Gastroesophageal sphincter (tissue), 4 donors: ENCODE measurements at places on chromosomes 16 and 17.
A peak's percentile ranks its signal among the peaks of the same experiment; 100 is the strongest.

- ATAC-seq, result peak; percentile 57
These were observed 64.6 kb downstream of the CYTH1 start for GRCh38 chr17:78717431-78717980.

DNA sequence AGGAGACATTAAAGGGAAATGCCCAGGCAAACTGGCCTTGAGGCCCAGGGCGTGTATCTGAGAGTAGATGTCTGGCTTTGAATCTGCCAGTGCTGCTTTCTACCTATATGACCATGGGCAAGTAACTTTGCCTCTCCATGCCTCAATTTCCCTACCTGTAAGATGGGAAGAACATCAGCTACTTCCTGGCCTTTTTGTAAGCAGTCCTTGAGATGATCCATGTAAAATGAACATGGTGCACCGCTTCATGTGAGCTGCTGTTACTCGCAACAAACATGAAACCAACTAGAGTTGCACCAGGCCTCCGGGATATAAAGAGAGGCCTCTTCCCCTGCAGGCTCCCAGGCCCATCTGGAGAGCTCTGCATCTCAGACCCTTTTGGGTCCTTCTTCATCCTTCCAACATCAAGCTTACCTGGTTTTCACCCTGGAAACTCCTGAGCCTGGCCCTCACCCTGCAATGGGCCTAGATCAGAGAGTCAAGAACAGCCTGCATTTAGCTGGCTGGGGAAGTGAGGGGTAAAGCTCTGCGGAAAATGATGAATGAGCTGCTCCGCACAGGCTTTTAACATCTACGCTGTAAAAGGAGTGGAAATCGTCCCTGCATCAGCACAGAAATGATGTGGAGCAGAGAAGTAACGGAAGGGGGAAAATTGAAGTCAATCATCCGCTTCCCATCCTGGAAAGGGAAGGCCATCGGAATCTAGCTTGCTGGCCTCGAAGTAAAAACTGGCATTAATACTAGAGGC, 2.3 kb upstream of the MYH11 start:
- ATAC-seq, result no peak

DNA sequence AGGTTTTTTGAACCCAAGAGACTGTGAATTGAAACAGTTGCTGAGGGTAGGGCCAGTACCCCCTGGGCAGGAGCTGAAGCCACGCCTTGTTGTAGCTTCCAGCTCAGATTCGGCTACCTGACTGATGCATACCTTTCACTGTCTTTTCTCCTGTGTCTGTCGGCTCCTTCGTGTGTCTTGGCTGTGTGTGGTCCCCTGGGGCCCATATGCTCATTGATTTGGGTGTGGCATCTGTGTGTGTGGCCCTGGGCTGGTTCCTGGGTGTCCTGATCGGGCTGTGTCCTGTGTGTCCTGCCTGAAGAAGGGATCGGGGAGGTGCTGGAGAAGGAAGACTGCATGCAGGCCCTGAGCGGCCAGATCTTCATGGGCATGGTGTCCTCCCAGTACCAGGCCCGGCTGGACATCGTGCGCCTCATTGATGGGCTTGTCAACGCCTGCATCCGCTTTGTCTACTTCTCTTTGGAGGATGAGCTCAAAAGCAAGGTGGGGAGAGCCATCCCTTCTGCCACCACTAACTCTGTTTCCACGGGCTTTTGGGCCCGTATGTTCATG, 20.9 kb downstream of the CASKIN2 start:
- ATAC-seq, result no peak

DNA sequence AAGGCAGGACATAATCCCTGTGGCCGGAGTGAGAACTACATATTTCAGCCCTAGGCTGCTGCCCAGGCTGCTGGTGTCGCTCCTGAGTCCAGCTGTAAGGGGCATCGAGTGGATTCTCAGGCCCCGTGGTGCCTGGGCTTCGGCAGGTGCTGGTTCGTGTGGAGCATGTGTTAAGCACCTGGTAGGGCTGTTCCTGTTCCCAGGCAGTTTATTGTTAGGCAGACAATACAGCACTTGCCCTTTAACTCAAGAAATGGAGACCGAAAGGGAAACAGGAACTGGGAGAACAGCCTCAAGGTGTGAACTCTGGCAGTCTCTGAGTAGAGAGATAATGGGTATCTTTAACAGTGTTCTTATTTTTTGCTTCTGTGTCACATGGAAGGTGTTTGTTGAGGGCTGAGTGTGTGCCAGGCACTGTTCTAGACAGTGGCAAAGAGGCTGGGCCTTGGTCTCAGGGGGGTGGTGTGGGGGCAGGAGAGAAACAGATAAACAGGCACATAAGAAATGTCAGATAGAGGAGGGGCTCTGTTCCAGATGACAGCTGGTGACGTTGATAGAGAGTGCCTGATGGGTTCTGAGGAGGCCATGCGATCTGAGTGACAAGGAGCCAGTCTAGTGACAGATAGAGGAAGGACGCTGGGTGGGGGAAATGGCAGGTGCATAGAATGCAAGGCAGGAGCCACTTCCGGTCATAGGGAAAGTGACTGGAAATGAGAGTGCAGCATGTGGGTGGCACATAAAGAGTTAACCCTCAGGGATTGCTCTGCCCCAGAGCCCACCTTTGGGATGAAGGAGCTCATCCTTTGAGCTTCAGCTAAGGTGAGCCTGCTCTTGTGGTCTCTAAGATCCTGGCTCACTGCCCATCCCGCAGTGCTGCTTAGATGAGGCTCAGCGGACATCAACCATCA, 33.8 kb downstream of the EPN2 start:
- ATAC-seq, result no peak

DNA sequence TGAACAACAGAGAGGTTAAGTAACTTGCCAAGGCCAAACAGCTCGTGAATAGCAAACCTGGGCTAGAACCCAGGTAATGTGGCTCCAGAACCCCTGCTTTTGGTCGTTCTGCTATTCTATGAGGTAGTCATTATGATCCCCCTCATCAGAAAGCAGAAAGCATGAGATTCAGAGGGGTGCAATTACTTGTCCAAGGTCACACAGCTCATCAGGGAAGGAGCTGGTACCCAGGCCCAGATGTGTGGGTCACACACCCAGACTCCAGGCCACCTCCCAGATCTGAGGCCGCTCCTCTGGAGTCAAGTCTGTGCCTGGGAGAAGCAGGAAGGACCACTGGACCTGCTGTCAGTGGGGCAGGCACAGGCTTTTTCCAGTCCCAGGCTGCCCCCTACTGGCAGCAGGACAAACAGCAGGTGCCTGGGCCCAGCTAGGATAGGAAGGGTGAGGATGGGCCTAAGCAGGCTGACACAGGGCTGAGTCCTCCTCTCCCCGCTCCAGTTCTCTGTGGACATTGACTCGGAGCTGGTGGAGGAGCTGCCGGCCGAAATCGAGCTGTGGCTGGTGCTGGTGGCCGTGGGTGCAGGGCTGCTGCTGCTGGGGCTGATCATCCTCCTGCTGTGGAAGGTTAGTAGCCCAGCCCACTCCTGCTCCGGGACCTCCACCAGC, 7.8 kb upstream of the PDK2 start:
- ATAC-seq, result peak; percentile 83

DNA sequence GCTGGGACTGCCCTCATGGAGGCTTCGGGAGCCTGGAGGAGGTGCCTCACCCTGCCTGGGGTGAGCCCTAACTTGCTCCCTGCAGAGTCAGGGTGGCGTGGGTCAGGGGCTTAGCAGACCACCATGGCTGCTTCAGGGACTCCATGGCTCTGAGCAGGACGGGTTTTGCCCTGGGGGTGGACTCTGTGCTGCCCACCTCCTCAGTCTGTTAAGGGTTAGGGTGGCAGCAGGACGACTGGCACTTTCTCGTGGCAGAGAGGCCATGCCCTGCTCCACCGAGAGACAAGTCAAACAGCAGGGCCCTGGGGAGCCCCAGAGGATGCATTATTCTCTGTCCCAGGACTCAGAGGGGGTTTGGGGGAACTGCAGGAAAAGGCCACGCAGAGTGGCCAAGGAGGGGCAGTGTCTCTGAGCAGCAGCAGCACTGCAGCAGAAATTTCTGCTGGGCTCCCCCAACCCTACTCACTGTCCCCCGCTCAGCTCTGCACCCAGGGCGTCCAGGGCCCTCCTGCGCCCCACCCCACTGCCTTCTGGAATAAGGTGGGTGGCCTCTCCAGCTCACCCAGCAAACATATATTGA, 1.8 kb upstream of the PRSS22 start:
- ATAC-seq, result no peak

GRCh38 chr17:38921756-38922411, 3.5 kb upstream of the LASP1NB start:
- ATAC-seq, result no peak

DNA sequence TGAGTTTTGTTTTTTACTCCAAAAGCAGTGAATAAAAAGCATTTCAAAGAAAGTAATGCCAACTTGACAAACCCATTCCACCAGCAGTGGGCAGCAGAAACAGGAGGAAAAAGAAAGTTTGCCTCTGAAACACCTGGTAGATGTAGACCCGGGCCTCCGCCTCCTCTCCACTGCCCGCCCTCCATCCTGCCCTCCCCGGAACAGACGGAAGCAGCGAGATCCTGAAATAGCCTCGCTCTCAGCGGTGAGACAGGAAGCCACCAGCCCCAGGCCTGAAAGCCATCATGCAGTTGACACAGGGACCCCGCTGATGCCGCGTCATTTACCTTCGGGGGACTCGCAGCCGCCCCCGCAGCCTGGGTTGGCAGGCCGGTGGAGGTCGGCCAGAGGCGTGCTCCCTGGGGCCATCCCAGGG, 67.8 kb downstream of the C16orf78 start:
- peak; percentile 36 for ATAC-seq

DNA sequence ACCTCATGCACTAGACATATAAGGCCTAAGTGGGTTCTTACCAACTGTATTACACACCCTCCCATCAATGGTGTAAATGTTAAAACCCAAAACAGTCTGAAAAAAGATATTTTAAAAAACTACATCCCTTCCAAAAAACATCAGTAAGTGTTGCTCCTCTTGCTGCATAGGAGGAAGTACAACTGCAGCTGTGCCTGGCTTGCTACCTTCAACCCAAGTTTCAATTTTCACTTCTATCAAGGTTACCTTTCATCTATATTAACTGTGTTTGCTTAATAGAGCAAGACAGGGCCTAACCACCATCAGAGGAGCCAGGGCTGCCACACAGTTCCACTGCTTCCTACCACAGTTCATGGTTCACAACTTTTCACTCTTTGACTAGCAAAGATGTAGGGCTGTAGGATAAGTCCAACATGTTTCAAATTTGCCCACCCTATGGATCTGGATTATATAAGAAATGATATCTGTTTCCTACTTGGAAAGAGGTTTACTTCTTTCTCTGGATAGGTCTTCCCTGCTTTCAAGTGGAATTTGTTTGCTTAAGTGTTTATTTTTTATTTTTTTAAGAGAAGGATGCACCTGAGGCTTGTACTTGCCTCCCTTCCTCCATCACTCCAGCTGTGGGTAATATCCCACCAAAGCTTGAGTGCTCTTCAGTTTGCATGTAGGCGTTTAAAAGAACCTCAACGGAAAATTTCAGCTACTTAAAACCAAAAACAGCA, 56.7 kb downstream of the GRB7 start:
- no peak for ATAC-seq

GRCh38 chr17:71392715-71393567, 727.9 kb upstream of the SOX9 start:
- no peak for ATAC-seq

DNA sequence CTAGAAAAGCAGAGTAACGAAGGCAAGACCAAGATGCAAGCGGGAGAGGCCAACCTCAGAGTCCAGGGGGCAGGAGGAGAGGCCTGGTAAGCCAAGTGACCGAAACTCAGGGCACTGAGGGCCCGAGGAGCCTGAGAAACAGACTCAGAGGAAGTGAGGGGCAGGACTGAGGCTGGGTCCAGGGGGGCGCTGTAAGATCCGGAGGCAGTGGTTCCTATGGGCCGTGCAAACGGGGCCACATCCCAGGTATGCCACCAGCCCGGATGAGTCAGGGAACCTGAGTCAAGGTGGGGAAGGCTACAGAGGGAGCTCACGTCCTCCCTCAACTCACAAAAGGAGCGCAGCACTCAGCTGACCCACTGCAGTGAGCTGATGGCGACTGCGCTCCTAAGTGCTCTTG, 8.3 kb downstream of the ZDHHC7 start:
- no peak for ATAC-seq

GRCh38 chr16:51761001-51761400, 609.9 kb upstream of the SALL1 start:
- no peak for ATAC-seq

- no peak for ATAC-seq
These were observed 30.5 kb downstream of the PIK3R6 start for GRCh38 chr17:8836821-8837562.

DNA sequence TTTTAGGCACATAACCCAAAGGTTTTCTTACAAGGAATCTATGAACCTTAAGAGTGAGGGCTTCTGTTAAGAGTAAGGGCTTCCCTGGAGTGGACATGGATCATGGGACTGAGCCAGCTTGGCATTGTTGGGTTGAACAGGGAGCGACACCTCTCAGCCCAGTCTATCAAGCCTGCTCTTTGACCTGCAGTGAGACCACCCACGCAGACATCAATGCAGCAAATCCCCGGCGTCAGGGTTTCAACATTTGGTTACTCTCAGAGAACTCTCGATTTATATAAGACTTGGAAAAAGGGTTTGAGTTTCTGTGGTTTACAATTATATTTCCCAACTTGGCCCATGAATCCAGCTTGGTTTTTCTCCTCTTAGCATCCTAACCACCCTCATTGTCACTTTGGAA, 299.9 kb downstream of the WWOX start:
- ATAC-seq, result no peak
